ENCODE measurements at places on chromosomes 1 and 21.
A peak's percentile ranks its signal among the peaks of the same experiment; 100 is the strongest.

DNA sequence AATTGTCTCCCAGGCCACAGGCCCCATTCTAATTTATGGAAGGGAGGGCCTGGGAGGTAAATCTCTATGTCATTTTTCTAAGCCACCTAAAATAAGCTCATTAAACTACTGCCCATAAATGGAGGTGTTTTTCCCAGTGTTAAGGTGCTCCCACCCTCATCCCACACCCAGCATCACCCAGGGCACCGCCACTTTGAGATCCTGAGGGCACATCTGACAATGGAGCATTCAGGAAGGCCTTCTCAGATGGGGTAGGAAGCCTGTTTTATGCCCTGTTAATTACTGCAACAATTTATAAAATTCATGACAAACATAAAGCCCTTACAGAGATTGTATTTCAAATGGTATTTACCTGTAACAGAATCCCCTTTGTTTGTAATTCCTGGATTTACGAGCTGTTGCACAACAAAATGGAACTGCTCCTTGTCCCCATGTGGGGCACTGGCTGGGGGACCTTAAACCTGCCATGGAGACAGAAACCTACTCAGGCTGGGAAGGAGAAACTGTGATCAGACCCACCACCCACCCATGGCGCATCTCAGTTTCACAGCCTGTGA, 319.5 kb upstream of the USP24 start:
- no peak for DNase-seq

GRCh38 chr1:168031198-168031597, 94.3 kb upstream of the MPC2 start:
- no peak for DNase-seq

DNA sequence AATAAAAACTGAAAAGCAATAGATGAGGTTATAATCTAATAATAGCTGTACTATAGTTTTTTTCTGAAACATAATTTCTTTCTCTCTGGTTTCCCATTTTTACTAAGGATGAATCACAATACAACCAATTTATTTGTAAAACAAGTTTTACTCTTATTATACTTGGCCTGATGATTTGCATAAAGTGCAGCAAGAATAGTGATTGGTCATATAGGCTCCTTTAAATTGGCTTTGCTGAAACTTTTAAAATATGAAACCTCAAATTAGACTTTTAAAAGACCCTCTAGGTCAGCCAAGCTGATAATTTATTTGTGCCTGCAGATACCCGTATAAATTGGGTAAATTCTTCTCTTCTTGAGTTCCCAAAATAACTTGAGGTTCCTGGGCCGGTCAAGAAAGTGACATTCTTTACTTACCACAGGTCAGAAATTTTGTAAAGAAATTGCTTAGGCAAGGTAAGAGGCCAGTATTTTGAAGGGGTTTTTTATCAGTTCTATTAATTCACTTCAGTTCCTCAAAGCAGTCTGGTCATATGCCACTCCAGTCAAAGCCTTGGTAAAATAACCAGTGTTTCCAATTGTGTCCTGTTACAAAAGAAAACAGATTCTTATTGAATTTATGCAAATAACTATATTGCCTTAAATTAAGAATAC, 76.1 kb downstream of the C21orf91 start:
- DNase-seq, result no peak

GRCh38 chr1:59730302-59730701, 84.4 kb upstream of the HOOK1 start:
- no peak for DNase-seq

DNA sequence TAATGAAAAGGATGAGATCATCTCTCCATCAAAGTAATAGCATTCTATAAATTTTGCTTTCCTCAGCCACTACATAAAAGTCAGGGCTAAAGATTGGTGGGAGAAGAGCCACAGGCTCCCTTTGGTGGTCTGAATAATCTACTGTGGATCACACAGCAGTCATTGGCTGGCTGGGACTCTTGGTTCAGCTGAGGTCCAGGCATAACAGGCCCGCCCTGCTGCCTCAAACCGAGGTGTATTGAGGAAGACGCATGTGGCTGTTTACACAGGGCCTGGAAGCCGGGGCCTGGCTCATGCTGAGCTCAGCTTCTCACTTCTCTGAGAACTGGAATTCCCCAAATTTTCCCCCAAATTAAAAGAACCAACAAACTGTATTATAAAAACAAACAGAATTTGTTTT, 139.2 kb downstream of the PTPRC start:
- DNase-seq, result no peak

DNA sequence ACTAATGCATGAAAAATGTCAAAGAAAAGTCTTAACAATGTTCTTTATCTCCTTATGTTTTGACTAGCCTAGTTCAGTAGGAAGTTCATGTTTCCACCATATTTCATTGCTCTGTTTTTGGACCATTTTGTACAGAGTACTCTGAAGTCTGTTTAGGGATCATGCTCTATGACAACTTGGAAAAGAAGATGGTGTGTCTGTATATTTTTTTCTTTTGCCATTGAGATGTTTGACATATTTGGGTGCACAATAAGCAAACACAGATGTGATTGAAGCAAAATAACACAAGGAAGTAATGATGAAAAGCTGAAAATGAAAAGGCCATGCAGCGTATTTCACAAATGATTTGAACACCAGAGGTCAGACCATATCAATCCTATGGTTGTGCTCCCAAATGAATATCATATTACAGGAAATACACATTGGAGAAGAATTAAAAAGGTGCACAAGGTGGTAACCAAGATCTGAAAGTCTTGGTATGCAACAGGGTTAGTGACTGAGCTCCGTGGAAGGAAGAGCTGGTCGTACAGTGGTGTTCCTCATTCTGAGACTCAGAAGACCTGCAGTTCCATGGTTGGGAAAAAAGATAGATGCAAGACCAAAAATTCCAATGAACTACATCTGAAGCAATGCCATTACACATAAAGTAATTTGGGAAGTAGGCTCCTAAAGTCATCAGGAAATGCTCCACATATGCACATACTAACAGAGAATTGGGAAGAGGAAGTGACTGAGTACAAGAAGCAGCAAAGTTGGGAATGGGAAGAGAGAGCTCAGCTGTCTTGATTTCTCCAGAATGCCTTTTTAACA, 463.5 kb downstream of the LMO4 start:
- DNase-seq, result no peak

DNA sequence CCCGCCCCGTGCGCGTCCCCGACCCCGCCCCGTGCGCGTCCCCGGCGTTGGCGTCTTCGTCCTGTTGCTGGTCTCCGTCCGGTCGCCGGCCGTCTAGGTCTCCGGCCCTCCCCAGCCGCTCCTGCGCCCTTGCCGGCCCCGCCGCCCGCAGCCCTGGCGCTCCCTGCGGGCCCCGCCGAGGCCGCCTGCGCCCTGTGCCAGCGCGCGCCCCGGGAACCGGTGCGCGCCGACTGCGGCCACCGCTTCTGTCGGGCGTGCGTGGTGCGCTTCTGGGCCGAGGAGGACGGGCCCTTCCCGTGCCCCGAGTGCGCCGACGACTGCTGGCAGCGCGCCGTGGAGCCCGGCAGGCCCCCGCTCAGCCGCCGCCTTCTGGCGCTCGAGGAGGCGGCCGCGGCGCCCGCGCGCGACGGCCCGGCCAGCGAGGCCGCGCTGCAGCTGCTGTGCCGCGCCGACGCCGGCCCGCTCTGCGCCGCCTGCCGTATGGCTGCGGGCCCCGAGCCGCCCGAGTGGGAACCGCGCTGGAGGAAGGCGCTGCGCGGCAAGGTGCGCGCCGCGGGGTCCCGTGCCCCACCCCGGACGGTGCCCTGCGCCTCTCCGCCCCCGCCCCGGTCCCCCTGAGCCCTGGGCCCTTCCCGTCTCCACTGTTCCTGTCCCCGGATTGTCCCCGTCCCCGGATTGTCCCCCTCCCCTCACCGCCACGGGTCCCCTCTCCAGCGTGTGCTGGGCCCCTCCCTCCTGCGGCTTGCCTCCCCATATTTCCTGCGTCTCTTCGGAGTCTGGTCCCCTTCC, at the start of gene RNF187:
Gene RNF187 (plus strand): TSS at position 47 of the 789 bp plus-strand sequence.
- no peak for DNase-seq

GRCh38 chr1:83112248-83112885, 886.6 kb downstream of the TTLL7 start:
- DNase-seq, result no peak

DNA sequence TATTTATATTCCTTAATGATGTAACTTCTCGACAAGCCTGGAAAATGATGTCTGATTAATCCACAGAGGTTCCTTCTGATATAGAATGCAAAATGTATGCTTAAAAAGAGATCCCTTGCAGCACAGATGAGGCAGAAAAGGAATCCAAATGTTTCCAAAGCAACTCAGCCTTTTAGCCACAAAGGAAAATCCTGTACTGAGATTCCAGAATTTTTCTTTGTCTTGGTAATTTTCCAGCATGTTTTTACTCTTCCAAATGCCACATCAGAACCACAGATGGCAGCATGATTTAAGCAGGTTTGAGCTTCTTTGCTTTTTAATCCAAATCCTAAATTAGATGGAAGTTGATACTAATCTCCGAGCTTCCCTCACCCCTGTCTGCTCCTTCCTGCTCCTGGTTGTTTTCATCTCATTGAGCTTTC, 176.4 kb upstream of the PALMD start:
- DNase-seq, result no peak

GRCh38 chr1:186680245-186681061, at the start of gene PTGS2:
Gene PTGS2 (minus strand): TSS chr1:186680423. CDS start chr1:186680290, 133 bp downstream.
- DNase-seq, result no peak

DNA sequence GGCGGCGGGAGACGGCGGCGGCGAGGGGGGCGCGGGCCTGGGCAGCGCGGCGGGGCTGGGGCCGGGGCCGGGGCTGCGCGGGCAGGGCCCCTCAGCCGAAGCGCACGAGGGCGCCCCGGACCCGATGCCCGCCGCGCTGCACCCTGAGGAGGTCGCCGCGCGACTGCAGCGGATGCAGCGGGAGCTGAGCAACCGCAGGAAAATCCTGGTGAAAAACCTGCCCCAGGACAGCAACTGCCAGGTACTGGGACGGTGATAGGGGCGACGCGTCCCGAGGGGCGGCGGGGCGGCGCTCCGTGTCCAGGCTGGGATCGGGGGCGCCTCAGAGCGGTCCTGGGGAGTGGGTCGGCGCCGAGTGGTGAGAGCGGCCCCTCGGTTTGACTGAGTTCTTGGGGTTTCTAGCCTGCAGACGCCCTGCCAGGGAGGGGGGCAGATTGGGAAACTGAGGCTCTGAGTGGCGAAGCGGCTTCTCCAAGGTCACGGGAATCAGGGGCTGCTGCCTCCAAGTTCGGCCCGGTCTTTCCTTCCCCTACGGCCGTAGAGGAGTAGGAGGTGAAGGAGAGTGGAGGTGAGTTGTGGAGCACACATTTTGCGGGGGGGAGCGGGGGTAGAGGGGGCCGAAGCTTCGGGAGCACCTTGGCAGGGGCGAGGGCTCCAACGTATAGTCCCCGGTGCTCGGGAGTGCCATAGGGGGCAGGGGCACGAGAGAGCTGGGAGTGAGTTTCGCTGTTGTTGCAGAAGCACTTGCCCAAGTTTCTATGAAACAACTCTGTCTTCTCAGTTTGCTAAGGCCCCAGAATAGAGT, 508 bp downstream of the RAVER2 start:
- peak; percentile 3 for DNase-seq

DNA sequence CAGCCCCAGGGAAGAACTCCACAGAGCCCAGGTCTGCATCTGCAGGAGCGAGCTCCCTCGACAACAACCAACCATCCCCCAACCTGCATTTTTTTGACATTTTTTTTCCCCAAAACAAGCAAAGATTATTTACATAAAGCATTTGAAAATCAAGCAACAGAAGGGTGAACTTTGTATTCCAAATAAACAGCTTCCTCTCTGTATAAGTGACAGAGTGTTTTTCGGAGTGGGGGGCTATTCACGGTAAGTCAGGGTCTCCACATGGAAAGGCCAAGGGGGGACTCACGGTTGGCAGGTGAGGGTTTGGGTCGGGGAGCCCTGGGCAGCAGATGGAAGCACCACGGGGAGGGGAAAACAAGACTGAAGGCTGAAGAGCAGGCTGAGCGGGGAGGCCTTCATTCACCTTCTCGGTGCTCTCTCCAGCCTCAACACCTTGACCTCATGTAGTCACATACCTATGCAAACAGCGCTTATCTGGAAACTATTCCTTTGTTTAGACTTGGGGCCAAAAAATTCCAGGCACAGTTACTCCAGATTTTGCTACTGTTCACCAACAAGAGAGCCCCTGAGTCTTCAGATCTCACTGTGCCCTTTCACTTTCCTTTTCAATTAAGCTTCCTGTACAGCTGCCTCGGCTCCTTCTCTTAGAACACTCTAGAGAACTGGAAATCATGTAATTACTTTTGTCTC, 27.6 kb downstream of the C2CD2 start:
- no peak for DNase-seq

GRCh38 chr1:183218971-183219615, 33.0 kb downstream of the LAMC2 start:
- DNase-seq, result no peak

- no peak for DNase-seq
These were observed 22.8 kb downstream of the KIAA1614 start for GRCh38 chr1:180935326-180936109.

GRCh38 chr1:62593825-62594394, 3.4 kb upstream of the ANGPTL3 start:
- no peak for DNase-seq

- no peak for DNase-seq
These were observed 103.0 kb downstream of the KIAA0319L start for GRCh38 chr1:35454176-35454575.

DNA sequence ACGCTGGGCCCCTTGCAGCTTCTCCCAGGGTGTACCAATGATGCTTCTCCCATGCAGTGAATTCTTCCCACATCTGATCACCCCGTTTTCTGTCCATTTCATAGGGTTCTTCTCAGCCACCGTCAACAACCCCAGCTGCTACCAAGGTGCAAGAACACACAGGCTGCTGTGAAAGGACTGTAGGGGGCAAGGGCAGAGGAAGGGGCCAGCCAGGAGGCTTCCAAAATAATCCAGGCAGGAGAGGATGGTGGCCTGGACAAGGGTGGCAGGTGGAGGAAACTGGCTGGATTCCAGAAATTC, 113.3 kb upstream of the WNT4 start:
- no peak for DNase-seq

GRCh38 chr1:29962831-29963247, 726.5 kb downstream of the PTPRU start:
- DNase-seq, result no peak

Data from stimulated activated CD8-positive, alpha-beta memory T cell treated with anti-CD3 and anti-CD28 coated beads, Interleukin-12 subunit alpha, Interleukin-12 subunit beta, amount 100 ng/mL, for 4 hours (primary cell).